ENCODE measurements at places on chromosomes 1 and 21.

- DNase-seq: no peak
These were observed 259.3 kb upstream of the AJAP1 start for GRCh38 chr1:4395158-4395557.

DNA sequence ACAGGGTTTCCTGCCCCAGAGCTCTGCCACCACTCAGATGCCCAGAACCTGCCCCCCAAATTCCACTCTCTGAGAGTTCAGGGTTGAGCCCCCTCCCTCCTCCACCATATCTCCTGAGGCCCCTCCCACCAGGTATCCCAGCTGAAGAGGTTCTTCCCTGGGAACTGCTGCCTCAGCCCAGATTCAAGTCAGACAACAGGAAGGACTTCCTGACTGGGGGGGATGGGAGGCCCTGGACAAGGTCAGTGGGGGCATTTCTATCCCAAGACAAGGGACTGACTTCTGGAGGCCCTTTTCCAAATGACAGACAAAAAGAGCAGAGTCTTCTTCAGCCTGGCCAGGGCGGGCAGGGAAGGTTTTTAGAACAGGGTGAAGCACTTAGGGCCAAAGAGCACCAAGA lies 24.1 kb upstream of the TENT5B start:
- no peak for DNase-seq

DNA sequence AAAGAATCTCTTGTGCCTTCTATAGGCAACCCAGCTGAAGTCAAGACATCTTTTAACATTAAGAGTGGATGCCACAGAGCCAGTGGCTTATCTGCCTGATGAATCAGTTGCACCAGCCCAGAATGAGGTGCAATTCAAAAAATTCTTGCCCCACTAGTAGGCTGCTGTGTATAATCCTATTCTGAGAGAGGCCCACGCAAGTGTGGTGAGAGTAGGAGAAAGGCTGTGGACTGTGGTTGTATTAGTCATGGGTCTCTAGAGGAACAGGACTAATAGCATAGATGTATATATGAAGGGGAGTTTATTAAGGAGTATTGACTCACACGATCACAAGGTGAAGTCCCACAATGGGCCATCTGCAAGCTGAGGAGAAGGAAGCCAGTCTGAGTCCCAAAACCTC lies 216.4 kb downstream of the LTN1 start:
- no peak for DNase-seq

DNA sequence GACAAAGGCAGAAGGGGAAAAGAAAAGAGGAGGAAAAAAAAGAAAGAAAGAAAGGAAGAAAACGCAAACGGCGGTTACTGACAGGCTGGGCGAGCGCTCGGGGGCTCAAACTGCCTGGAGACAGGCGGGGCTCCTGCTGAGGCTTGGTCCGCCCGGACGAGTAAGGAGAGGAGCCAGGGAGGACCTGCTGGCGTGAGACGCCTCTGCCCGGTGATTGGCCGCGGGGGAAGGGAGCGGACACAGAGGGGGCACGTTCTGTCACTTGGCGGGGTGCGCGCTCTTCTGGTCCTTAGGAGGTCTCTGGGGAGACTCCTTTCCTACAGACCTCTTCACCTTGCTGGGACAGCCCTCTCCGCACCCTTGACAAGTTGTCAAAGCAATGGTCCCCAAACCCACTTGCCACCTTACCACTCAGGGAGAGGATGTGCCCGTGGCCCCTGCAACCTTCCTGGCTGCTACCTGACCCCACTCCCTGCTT lies 791 bp upstream of the PIK3R3 start:
- DNase-seq: no peak

DNA sequence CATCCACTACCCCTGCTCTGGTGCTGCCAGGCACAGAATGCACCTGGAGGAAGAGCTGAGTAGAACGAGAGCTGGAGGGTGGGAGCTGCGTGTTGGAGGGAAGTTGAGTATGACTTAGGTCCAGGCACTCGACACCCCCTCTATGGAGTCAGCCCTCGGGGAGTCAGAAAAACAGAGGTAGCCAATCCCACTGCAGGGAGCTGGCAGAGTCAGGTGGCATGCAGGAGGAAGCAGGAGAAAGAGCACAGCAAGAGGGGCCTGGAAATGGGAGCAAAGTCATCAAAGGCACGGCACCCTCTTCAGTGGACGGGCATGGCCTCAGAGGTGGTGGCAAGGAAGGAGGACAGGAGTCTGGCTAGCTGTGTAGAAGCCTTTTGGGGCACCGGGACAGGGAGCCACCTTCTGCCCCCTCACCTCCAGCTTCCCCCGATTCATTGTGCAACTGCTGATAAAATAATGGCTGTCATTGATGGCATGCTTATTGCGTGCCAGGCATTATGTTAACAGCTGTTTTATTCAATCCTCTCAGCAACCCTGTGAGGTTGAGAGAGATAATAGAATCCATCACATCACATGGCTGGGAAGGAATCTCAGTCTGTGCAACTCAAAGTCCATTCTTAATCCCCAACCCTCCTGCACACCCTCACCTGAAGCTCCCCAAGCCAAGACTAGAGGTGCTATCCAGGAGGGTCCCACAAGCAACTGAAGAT lies 42.0 kb downstream of the C1orf198 start:
- DNase-seq: no peak

DNA sequence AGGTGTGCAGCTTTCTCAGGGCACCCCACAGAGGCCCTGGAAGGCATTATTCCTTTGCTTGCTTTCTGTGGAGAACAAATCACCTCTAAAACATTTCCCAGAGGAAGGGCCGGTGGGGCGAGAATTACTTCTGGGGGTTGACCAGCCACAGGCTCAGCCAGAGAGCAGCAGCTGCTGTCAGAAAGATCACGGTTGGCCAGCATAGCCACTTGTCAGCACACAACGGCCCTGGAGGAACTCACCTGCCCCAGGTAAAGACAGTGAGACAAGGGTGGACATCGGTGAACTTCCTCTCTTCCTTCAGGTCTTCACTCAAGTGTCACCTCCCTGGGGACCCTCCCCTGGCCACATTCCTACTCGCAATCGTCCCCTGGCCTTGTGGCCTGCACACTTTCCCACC lies 69.5 kb upstream of the CLDN14 start:
- DNase-seq: no peak

- DNase-seq: no peak
These were observed 222.5 kb upstream of the CACYBP start for GRCh38 chr1:174777262-174777661.

DNA sequence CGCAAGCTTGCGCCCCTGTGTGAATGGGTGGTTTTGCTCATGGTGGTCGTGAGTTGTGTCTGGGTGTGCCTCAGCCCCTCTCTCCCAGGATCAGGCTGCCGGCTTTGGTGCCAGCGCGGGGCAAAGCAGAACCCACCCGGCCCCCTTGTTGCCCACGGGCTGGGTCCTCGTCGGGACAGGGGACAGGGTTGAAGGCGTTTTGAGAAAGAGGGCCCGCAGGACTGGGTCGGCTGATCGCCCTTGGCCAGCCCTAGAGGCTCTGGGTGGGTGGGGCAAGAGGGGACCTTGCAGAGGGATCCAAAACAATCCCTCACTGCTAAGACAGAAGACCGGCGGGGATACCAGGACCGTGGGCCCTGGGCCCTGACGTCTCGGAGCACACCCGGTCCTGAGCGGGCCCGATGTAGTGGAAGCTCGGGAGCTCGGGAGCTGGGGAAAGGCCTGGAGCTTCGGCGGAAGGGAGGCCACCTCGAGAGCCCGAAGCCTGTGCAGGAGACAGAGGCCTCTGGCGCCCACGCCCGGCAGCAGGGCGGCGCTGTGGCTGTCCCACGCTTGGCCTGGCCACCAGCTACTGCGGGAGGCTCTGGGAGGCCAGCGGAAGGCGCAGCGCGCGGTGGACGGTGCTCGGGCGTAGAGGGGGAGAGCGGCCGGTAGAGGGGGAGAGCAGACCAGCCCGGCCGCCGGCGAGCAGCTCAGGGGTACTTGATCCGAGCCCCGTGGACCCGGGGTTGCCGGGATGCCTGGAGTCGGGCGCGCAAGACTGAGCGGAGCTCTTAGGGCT lies 2.8 kb upstream of the ZNF678 start:
- no peak for DNase-seq

DNA sequence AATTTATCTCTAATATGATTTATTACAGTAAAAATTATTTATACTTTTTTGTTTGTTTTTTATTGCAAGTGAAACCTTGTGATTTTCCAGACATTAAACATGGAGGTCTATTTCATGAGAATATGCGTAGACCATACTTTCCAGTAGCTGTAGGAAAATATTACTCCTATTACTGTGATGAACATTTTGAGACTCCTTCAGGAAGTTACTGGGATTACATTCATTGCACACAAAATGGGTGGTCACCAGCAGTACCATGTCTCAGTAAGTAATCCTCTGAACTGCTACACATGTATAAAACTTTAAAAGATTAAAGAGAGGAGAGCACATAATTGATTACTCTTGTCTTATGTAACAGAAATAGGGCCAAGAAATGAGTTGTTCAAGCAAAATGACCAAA lies 4.5 kb downstream of the CFHR3 start:
- no peak for DNase-seq

- DNase-seq: no peak
These were observed 33.3 kb downstream of the SLC66A1 start for GRCh38 chr1:19345391-19345790.

- no peak for DNase-seq
These were observed 497.0 kb upstream of the USP24 start for GRCh38 chr1:55712148-55712547.

- no peak for DNase-seq
These were observed 6.5 kb downstream of the ENO1 start for GRCh38 chr1:8871965-8872399.

- DNase-seq: no peak
These were observed 27.9 kb upstream of the TRABD2B start for GRCh38 chr1:48025076-48025475.

GRCh38 chr1:54950369-54951163 lies 29.9 kb upstream of the TMEM61 start:
- DNase-seq: peak; percentile 41

GRCh38 chr1:91502672-91503184 lies 2.1 kb downstream of the CDC7 start:
- no peak for DNase-seq

GRCh38 chr21:42733037-42733627 lies 79.7 kb downstream of the PDE9A start:
- no peak for DNase-seq

GRCh38 chr1:3525551-3526482 lies 71.4 kb downstream of the ARHGEF16 start:
- DNase-seq: no peak

GRCh38 chr1:60504206-60504840 lies 430.8 kb upstream of the C1orf87 start:
- DNase-seq: no peak

DNA sequence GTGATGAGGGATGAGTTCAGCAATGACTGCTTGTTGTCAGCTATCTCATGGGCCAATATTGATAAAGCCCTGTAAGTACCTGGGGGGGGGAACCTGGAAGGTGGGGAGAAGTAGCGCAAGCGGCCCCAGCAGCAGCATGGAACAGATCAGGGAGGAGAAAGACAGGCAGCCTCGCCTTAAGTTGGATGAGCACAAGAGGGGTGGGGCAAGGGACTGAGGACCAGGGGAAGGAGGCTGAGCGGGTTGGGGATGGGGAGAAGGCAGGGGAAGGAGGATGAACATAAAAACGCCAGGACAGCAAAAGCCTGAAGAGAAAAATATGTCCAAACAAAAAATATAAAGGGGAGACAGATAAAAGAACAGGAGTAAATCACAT lies 70.6 kb downstream of the ALG14 start:
- no peak for DNase-seq

GRCh38 chr1:35726450-35727433 lies 8.1 kb upstream of the C1orf216 start:
- peak; percentile 46 for DNase-seq

DNA sequence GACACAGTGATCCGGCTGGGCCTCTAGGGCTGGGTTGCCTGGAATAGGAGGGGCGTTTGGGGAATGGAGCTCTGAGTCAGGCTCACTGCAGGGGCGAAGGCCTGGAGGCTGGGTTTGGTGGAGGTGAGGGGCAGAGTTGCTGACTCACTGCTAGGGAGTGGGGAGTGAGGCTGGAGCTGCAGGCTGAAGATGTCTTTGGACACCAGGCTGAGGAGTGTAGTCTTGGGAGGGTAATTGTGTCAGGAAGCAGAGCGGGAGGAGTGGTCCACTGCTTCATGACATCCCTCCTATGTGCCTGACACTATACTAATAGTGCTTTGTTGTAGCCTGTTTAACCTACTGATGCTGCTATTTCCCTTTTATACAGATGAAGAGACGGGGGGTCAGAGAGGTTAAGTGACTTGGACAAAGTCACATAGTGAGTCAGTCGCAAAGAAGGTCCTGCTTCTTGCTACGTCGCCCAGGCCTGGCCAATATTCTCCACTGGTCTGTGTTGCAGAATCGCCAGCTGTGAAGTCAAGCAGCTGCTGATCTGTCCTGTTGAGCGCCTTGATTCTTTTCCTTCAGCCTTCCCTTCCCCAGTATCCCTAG lies 13.6 kb downstream of the ACTL8 start:
- no peak for DNase-seq

DNA sequence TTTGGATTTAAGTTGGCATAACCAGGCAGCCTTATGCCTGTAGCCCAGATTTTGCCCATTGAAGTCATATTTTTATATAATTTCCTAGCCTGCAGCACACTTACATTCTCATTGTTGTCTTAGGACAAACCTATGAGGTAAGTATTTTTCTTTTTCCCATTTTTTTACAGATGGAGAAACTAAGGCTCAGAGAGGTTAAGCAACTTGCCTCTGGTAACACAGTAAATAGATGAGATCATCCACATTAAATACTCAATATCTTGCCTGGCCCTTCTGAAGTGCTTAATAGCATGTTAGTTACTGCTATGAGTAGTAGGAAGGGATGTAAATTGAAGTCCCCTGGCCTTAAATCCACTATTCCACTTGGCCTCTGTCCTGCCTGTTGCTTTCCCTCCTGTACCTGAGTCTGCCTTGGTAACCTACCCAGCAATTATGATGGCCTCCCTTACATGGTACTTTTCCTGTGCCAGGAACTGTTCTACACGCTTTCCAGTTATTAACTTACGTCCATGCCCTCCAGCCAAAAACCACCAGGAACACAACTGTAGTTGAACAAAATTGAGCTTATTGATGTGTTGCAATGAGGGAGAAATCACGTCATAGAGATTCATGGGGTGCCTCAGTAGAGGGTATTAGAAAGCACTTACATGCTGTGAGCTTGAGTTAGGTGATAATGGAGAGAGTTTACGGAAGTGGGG lies 111.6 kb upstream of the FGGY start:
- no peak for DNase-seq

GRCh38 chr1:168227620-168228019 lies 1.8 kb downstream of the SFT2D2 start:
- no peak for DNase-seq

DNA sequence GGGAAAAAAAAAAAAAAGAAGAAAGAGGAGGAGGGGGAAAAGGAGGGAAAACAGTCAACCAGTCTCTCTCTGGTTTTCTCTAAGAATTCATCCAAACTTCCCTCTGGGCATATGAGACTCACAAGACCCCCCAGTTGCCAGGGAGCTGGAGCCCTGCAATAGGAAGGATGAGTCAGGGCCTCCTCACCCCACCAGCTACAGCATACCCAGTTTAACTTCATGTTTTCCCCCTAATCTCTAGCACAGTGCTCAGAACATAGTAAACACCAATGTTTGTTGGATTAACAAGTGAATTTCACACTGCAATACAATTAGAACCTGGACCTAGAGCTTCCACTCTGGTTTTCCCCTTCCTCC lies 7.8 kb downstream of the F11R start:
- no peak for DNase-seq

Measured in activated CD4-positive, alpha-beta T cell treated with anti-CD3 and anti-CD28 coated beads, Interleukin-2, amount 50 U/mL, for 1 hour (primary cell).